ENCODE measurements at places on chromosomes 13 and 19.

DNA sequence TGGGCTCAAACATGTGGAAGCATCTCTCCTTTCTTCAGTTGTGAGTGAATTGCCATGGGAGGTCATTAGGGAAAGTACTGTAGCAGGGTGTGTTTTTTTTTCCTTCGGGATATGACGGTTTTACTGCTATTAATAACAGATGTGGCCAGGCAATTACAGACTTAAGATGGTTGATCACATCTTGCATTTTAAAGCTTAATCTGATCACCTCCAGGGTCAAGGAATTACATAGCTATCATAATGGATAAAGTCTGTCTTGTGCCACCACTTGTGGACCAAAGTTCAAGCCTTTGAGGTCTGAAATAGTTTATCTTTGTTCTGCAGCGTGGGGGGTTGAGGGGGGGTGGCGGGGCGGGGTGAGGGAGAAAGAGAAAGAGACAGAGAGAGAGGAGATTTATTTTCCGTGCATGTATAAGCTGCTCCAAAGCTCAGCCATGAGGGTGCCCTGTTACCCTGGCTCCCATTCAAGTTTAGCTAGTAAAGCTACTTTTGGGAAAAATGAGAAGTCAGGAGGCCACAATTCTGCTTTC, 5.5 kb upstream of the SERP2 start:
- no peak for DNase-seq

DNA sequence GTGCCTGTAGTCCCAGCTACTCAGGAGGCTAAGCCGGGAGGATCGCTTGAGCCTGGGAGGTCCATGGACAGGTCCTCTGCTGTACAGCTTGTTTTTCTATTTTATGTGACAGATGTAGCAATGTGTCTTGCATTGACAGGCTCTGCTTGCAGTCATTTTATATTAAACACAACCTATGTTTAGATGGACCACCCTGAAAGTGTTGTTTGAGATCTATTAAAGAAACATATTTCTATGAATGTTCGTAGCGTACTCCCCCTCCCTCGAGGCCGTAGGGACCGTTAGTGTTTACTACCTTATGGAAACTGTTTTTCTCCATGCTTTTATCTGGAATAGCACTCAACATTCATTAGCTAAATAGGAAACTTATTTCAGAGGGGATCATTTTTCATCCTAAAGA, 64.9 kb upstream of the RNF113B start:
- no peak for DNase-seq

- DNase-seq = peak; percentile 37
Observed at GRCh38 chr19:3095441-3096191, 1.5 kb downstream of the GNA11 start.

GRCh38 chr13:108060111-108060510, 155.2 kb downstream of the LIG4 start:
- no peak for DNase-seq

DNA sequence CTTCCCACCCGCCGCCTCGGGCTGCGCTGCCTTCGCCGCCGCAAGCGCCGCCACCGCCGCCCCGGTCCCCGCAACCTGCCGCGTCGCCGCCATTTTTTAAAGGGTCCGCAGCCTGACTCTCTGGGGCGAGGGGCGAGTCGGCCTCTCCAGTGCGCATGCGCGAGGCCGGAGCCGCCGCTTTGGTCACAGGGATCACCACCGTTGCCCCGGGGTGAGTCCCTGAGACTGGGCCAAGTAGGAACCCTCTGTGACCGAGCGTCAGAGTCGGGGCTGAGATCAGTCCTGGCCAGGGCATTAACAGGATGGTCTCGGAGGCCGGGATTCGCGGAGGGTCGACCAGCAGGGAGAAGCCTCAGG, 42.6 kb downstream of the ZNF146 start:
- DNase-seq = no peak

- DNase-seq = no peak
Observed at GRCh38 chr19:54949412-54949811, 2.1 kb upstream of the NLRP7 start.

- no peak for DNase-seq
Observed at GRCh38 chr19:38496116-38496515, 62.6 kb downstream of the RYR1 start.

GRCh38 chr13:80798576-80799133, 457.7 kb upstream of the SPRY2 start:
- no peak for DNase-seq

- DNase-seq = no peak
Observed at GRCh38 chr13:96900986-96901385, 93.3 kb downstream of the OXGR1 start.
